NCI-H2227 treated with DMSO at 0.1 percent for 48 hours (cell line): ENCODE measurements at places on chromosomes 2 and 18.
A peak's percentile ranks its signal among the peaks of the same experiment; 100 is the strongest.

- DNase-seq, result no peak
Observed at GRCh38 chr2:48510329-48510728, 19.6 kb upstream of the STON1 start.

DNA sequence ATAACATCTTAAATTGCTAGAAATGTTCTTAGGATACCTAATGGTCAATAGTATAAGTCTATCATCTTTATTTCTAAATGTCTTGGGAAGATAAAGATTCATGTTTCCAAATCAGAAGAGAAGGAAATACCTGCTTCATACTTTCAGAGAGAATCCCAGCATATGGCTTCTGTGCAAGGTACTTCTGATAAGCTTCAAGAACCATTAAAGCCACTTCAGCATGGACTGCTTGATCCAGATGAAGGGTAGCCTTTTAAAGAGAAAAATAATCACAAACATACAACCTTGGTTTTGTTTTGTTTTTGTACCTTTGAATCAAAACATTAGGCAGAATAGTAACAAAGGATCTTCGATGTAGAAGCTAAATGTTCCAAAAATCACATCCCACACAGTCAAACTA lies 44.0 kb downstream of the EPG5 start:
- DNase-seq, result no peak

DNA sequence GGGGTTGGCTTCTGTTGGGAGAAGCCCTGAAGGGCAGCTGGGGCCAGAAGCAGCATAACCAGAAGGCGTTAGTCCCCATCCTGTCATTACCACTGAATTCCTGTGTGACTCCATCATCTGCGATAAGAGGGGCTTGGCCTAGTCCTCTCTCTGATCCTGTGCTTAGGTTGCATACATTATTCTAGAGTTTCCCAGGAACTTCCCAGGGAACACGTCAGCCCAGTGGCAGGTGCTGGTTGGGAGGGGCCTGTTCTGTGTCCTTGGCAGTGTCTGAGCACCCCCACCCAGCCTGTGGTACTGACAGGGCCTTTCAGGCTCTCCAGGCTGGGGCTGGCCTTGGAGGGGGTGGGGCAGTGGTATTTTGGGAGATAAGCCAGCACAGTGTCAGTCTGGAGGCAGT lies 4.5 kb upstream of the TOGARAM2 start:
- no peak for DNase-seq

DNA sequence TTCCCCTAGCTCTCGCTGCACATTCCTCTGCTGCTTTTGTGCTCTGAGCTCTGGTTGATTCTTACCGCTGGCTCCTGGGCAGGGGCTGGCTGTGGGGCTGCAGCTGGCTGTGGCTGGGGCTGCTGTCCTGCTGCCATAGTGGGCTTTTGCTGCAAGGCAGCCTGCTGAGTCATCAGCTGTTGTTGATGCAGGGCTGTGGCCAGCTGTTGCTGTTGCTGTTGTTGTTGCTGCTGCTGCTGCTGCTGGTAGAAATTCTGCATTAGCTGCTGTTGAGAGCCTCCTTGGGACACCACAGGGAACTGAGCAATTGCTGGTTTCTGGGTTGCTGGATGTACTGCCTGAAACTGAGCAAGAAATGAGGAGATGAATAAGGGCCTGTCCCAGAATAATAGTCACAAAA lies 77.2 kb upstream of the NFU1 start:
- DNase-seq, result no peak

- no peak for DNase-seq
Observed at GRCh38 chr2:216151313-216152025, 42.3 kb downstream of the XRCC5 start.

DNA sequence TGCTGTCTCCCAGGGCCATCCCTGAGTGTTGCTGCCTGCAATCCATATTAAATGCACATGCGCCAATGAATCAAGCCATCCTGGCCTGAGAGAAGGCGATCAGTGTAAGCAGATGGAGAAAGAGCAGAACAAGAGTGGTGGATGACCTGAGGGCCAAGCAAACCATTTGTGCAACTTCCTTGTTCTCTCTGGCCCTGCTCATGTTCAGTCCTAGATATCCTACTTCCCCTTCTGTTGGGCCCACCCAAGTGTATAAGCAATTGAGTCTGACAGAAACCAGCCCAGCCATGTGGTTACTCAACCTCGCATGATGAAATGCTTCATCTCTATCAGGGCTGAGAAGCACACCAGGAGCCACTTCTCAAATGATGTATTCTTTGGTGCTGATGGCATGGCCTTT lies 383.1 kb upstream of the ID2 start:
- no peak for DNase-seq

GRCh38 chr2:44825702-44826101 lies 115.8 kb upstream of the SIX3 start:
- no peak for DNase-seq

DNA sequence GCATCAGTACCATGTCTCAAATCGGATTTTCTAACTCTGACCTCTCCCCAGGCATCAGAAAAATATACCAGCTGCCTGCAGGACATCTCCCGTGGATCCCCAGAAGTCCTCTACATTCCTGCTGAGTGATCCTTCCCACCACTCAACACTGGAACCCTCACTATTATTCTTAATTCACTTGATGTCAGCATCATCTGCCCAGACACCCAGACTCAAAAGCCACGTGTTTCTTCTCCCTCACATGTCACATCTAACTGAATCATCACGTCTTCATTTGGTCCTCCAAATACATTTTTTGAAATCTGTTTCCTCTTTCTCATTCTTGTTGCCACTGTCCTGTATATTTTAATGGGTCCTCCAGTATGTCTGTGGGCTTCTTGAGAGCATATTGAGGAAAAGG lies 218.6 kb downstream of the HRH4 start:
- no peak for DNase-seq

DNA sequence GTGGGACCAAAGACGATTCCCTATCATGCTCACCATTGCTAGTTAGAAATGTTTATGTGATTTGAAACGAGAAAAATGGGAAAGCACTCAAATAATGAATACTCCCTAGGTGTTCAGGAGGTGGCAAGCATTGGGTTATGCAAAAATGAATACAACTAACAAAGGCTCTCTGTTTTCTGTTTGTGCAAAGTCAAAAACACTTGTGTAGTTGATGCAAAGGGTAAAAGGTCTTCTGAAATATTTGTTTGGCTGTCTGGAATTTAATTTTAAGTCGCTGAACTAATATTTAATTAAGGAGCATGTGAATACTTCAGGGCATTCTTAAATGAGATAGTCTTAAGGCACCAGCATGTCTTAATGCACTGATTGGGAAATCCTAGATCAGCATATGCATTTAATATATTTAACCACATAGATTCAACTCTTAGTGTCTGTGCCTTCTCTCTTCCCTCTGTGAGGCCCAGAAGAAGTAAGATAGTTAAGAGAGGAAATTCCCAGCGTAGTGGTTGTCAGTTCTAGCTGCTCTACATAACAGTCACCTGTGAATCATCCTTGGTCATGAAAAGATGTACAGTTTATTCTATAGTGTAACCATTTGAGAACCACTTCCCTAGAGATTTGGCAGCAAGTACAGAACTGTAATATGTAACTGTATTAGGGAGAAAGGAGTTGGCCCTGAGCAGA lies 111.9 kb downstream of the EPC2 start:
- no peak for DNase-seq

- DNase-seq, result no peak
Observed at GRCh38 chr2:10798783-10799182, 13.8 kb downstream of the PDIA6 start.

- no peak for DNase-seq
Observed at GRCh38 chr2:1818404-1818803, 74.1 kb upstream of the PXDN start.

- peak; percentile 73 for DNase-seq
Observed at GRCh38 chr2:177551989-177552421, 159.4 kb downstream of the AGPS start.

DNA sequence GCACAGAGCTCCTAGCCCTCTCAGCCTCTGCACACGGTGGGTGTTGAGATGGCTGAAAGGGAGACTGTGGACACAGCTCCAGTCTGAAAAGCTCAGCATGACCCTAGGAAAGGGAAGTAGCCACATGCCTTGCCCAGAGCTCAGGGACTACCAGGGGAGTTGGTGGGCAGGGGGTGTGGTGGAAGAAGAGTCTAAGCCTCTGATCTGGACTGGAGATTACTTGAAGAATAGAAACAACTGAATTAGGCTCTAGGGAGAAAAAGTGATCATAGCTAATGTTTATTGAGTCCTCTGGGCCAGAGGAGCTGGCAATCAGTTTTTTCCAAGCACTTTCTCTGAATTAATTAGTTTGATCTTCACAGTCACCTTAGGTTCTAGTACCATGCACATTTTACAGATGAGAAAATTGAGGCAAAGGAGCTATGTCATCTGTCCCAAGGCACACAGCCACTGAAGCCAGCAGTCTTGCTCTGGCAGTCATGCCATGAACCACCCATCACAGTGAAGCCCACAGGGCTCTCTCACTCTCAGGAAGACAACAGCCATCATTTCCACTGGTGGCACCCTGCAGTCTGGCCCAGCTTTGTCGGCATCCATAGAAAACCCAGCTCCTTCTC lies 10.3 kb downstream of the SDC1 start:
- DNase-seq, result no peak

DNA sequence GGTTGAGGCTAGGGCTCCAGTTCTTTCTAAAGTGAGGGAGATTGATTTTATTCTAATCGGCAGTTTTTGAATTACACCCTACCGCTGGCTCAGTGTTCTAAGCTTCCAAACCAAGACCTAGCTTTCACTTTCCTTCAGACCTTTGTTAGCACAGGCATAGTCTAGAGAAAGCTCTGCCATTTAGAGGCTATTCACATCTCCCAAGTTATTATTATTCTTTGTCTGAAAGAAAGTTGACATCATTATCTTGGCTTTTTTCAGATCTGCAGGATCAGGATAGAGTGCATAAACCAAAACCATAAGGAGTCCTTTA lies 276.8 kb downstream of the ASXL3 start:
- no peak for DNase-seq

GRCh38 chr2:162265666-162266459 lies 22.6 kb upstream of the FAP start:
- peak; percentile 47 for DNase-seq

DNA sequence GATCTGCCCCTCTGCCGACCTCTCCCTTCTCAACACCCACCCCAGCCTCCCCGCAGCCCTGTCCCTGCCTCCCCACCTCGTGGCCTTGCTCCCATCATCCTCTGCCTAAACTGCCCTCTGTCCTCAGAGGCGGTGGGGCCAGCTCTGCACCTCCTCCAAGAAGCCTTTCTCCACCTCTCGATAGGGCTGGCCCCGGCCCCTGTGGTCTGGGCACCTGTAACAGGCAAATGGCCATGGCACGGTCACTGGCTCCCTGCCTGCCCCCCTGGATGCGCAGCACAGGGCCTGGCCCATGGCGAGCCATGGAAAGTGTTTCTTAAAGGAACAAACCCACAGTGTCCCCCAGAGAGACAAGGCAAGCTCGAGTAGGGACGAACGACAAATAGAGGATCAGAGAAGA lies 42.0 kb downstream of the MYO7B start:
- DNase-seq, result no peak

DNA sequence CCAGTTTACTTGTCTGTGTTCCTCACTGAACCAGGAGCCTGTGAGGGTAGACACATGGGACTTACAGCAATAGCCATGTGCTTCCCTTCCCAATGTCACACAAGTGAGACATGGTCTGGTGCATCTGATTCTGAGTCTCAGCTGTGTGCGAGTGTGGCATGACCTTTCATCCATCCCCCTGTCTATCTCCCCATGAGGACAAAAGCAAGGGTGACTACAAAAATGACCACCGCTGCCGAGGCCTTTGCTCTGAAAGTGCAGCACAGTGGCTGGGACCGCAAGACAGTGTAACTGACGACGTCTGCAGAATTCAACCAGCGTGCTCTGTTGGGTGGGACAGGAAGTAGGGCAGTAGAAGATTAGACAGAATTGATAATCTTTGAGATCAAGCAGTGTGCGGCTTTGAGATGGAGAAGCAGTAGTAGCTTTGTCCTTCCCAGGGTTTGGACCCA lies 50.5 kb downstream of the RAB31 start:
- no peak for DNase-seq

DNA sequence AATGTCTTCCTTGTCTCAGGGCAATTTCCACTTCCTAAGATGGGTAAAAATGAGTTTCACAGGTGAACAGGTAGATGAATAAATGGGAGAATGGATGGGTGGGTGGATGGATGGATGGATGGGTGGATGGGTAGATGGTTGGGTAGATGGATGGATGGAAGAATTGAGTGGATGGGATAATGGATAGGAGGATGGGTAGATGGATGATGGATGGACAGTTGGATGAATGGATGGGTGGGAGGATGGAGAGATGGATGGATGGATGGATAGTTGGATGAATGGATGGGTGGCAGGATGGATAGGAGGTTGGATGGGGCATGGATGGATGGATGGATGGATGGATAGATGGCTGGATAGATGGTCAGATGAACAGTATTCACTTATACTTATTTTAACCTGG lies 90.9 kb downstream of the LRRC30 start:
- no peak for DNase-seq

GRCh38 chr2:74181739-74182138 lies 3.1 kb upstream of the MOB1A start:
- peak; percentile 64 for DNase-seq

DNA sequence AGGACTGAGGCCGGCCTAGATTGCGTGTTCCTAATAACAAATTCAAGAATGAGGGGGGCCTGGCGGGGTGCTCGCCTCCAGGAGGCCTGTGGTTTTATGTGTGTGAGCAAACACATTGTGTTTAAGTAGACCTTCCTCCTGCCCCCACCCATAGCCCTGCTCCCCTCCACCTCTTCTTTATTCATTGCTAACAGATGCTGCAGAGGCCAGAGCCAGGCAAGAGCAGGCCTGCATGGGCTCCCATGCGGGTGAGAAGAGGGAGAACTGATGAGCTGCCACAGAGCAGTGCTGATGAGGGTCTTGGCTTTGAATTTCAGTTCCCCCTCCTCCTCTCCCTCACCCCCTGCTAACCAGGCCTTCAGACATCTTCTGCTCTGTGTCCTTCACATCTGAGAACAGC lies 154.6 kb downstream of the OSR1 start:
- no peak for DNase-seq

DNA sequence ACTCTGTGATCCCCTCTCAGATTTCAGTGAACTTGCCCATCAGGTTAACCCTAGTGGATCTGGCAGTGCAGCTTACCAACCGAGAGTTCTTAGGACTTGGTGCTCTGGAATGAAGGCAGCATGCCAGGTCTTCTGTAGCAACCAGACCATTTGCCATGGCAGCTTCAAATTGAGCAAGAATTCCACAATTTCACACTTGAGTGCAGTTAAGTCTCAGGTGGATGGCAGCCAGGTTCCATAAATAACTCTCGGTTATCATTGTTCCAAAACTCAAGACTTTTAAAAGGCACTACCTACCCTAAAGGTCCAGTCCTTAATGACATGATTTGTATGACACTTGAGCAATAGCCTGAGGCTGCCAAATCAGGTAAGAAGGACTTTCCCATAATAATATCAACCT lies 48.1 kb downstream of the GALNT3 start:
- no peak for DNase-seq
